ENCODE measurements at places on chromosomes 6 and 20. TPM values are rescaled to one million over a fixed set of nuclear protein-coding genes. Genes with fewer than 3 reads are reported as not detected.

The SAMD10 gene
- 17.5 TPM for total RNA-seq

DNA sequence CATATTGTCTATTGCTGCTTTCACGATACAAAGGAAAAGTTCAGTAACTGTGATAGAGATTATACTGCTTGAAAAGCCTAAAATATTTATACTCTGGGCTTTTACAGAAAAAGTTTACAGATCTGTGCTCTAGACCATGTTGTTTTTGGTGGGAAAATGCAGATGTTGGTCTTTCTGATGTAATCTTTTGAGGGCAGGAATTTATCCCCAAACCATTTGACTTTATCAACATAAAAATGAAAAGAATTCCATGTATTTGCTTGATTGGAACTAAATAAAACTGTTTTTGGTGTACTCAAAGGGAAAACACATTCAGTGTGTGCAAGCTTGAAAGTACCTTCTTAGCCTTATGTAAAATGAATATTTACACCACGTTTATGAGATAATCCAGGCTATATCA, 603.5 kb downstream of the KHDRBS2 start:
- DNase-seq = no peak

GRCh38 chr6:165962366-165962765, 205.3 kb downstream of the TBXT start:
- no peak for DNase-seq

DNA sequence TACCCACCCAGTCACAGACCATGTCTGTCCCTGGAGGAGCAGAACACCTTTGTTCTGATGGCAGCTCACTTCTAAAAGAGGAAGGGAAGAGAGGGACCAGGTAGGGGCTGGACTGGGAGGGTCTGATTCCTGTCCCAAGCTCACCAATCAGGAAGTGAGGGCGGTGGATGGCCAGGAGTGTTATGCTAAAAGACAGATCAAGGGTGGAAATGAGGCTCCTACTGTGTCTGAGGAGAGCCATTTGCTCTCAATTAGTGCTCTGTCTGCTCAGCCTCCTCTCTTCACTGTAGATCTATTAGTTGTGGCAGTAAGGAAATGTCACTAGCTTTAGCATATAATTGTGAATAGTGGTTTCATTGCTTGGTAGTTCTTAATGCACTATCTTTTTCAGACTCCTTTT, 72.5 kb downstream of the ARMC2 start:
- no peak for DNase-seq

- peak; percentile 68 for DNase-seq
Observed at GRCh38 chr6:148577687-148578488, 168.9 kb upstream of the UST start.

GRCh38 chr20:40168981-40169620, 519.9 kb downstream of the MAFB start:
- DNase-seq = no peak

DNA sequence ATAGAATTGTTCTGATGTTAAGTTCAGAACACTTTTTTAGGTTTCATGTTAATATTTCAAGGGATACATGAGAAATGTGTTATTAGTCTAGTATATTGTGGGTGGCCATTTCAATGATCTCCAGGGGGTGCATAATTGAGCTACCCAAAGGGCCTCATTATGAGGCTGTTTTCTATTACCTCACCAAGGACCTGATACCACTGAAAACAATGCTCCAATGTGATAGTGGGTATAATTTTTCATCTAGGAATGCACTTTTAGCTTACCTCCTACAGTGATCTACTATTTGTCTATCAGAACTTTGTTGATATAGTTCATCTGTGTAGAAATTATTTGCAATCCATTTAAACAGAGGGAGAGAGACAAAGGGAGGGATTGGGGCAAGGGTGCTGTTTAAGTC, 106.8 kb upstream of the HS3ST5 start:
- DNase-seq = no peak
